ENCODE measurements at places on chromosomes 11 and 22.
A peak's percentile ranks its signal among the peaks of the same experiment; 100 is the strongest.

- no peak for DNase-seq
Observed at GRCh38 chr22:45125188-45125587, 38.5 kb upstream of the NUP50 start.

DNA sequence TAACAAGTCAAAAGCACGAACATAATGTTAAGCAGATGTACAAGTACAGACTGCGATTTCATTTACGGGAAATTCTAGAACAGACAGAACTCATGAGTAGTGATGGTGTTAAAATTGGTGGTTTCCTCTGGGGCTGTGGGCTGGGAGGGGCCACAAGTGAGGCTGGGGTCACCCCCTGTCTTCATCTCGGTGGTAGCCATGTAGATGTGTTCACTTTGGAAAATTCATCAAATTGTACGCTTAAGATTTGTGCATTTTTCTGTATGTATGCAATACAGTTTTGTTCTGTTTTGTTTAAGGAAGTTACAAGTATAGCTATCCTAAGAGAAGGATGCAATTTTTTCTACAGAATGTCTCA is 504 bp upstream of the ASCC2 start:
- no peak for DNase-seq

- DNase-seq = peak; percentile 39
Observed at GRCh38 chr22:23175817-23176644, 4.3 kb upstream of the BCR start.

- no peak for DNase-seq
Observed at GRCh38 chr11:60951606-60951903, 421 bp downstream of the SLC15A3 start.

GRCh38 chr11:44698252-44698912 is 28.4 kb upstream of the TSPAN18 start:
- DNase-seq = no peak

- no peak for DNase-seq
Observed at GRCh38 chr11:117523680-117524079, 196.0 kb downstream of the CEP164 start.

DNA sequence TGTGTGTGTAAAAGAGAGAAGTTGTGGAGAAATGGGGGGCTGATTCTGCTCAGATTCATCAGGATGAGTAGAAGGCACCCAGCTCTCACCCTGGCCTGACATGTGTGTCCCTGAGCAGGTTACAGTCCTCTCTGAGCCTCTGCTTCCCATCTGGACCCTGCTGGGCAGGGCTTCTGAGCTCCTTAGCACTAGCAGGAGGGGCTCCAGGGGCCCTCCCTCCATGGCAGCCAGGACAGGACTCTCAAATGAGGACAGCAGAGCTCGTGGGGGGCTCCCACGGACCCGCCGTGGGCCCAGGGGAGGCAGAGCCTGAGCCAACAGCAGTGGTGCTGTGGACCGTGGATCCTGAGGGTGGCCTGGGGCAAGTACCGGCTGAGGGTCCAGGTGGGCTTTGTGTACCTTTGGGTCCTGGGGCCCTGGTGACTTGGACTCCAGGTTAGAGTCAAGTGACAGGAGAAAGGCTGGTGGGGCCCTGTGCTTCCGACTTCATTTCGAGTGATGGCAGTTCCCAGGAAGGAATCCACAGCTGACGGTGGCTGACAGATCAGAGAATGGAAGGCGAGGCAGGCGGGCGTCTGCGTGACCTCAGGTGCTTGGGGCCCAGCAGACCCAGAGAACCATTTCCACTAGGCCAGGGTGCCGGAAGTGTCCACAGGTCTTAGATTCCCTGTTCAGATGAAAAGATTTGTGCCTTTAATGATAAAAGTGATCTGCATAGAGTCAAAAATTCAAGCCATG is 21.9 kb downstream of the NEAT1 start:
- no peak for DNase-seq

DNA sequence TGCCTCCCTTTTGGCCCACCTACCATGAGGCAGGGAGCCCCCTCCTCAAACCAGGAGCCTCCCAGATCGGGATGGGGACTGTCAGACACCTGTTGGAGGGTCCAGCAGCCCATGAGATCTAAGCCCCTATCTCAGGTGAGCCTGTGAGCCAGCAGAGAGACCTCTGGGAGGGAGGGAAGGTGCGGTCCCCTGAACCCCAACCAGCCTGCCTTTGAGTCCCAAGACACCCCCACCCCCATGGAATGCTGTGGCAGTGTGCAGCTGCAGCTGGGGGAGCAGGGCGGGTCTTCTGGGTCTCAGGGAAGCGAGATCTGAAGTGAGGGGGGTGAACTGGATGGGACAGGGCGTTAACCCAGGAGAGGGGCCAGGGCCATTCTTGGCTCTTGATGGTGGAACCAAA is 1.4 kb upstream of the CDKN1C start:
- DNase-seq = no peak

GRCh38 chr11:66717925-66718319 is 11.1 kb downstream of the SPTBN2 start:
- DNase-seq = no peak

DNA sequence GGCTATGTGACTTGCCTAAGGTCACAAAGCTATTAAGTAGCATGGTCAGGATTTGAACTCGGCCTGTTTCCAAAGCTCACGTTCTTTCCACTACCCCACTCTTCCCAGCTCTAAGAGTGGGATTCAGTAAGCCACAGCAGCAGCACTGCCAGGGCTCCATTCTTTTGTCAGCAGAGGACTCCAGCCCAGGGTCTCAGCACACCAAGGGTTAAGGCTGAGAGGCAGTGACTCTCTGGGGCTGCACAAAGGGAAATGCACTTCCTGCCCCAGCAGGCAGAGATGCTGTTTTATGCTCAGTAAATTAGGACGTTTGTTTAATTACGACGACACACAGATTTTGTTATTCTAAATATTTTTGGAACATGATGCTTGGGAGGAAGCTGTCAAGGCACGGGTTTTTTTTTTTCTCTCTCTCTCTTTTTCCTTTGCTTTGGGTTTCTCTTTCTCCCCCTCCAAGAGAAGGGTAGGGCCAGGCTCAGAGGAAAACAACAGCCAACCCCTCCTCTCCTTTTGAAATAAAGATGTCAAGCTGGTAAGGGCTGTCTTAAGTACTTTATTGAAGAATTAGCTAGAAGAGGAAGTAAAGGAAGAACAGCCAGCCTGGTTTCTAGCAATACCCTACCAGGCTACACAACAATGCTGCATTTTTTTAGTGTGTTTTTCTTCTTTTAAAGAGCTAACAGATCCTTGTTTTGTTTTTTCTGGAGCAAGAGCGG is 2.8 kb downstream of the MYH9 start:
- peak; percentile 74 for DNase-seq

DNA sequence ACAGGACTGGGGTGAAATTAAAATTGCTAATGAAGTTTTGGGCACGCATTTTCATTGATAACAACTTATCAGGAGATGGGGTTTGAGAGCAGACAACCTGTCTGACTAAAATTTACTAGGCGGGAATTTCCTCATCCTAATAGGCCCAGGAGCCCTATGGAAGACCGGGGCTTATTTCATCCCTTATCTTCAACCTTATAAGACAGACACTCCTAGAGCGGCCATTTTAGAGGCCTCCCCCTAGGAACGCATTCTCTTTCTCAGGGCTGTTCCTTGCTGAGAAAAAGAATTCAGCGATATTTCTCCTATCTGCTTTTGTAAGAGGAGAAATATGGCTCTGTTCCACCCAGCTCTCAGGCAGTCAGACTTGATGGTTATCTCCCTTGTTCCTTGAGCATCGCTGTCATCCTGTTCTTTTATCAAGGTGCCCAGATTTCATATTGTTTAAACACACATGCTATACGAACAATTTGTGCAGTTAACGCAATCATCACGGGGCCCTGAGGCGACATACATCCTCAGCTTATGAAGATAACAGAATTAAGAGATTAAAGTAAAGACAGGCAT is 39.3 kb upstream of the ZC3H12C start:
- no peak for DNase-seq

DNA sequence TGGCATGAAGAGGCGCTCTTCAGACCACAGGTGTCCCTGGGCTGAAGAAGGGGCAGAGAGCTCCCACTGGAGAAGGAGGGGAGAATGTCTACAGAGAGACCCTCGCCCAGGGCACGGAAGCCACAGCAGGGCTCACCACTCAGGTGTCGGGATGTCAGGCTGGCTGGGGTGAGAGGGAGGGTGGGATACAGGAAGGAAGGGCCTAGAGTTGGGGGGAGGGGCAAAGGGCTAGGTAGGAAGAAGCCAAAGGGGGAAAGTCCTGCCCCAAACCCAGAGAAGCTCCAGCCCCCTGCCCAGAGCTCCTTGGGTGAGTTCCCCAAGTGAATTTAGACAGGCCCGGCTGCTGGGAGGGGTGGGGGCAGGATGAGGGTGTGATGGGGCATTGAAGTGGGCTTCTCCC is 232.0 kb downstream of the CEP164 start:
- no peak for DNase-seq

GRCh38 chr11:125443767-125444311 is 52.2 kb downstream of the FEZ1 start:
- DNase-seq = no peak

- no peak for DNase-seq
Observed at GRCh38 chr11:7640816-7641215, 32.5 kb downstream of the CYB5R2 start.

GRCh38 chr22:19361501-19362103 is 69.9 kb downstream of the HIRA start:
- no peak for DNase-seq

DNA sequence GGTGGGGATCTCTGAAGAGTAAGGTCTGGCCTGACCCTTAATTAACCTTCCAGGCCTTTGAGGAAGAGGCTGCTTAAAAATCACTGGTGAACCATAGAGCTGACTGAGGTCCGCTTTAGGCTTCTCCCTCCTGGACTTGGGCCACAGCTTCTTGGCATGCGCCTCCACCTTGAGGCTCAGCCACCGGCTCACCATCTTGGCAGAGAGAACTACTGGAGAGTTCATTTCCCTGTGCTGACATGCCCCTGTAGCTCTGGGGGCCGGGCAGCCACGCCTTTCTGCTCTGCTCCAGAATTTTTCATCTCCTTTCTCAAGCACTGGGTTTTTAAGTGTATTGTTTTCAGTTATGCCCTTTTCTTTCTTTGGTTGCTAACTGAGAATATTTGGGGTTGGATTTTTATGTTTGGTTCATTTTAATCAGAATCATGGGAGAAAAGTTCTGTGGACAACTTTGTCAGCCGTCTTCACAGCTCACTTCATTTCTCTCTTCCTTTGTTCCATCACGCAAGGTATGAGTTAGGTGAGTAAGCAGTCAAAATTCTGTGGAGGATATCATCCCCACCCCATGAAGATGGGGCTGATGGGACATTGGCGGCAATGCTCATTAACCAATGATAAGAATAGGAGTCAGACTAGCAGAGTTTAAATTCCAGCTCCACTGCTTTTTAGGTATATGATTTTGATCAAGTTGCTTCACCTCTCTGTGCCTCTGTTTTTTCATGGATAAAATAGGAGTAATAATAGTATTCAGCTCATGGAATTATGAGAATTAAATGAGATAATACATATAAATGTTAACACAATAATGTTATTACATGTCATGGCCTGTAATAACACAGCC is 103.9 kb downstream of the DBX1 start:
- DNase-seq = no peak

GRCh38 chr11:110855191-110855590 is 143.0 kb upstream of the ARHGAP20 start:
- no peak for DNase-seq

DNA sequence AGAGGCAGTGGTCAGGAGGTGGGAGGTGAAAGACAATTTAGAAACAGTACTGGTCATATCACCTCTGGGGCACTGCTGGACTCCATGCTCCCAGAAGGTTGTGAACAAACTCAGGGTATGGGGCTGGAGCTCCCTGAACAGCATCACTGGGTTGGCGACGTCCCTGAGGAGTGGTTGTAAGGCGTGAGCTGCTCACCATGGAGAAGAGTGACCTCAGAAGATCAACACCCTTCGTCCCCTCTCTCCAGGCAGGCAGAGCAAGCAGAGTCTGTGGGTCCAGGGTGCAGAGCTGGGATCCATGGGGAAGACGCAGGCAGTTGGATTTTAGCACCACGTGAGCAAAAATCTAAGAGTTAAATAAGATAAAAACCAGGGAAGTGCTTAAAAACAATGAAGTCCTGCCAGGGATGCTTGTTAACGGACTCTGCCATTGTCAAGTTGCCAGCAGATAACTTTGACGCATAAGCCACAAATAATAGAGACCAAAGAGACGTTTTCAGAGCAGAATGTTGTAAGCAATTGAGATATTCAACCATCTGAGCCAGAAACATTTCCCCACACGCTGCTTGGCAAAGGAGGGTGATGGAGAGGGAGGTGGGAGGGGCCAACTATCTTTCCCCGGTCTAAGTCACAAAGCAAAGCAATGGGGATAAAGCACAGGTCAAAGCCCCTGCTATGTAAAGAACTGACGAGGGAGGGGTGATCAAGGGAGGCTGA is 13.6 kb downstream of the PNPLA5 start:
- peak; percentile 5 for DNase-seq

DNA sequence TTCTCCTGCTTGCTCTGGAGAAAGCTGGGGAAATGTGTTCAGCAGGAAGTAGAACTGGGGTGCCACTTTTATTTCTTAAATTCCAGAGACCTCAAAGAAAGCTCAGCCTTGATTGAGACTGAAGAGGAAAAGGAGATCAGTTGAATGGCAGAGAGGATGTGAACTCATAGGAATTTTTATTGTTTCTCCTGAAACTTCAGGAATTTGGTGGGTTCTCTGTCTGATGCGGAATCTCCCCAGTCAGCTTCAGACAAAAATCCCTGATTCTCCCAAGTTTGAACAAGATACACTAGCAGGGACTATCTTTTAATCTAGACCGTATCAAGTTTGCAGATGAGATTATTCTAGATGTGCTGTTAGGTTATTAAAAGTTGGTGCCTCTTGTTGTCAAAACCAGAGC is 23.0 kb downstream of the EHF start:
- DNase-seq = no peak

- peak; percentile 73 for DNase-seq
Observed at GRCh38 chr22:39496131-39496838, 5.8 kb upstream of the MIEF1 start.

GRCh38 chr11:70556884-70557741 is 158.8 kb downstream of the CTTN start:
- DNase-seq = no peak

- no peak for DNase-seq
Observed at GRCh38 chr11:69413015-69413801, 68.3 kb upstream of the LINC01488 start.

DNA sequence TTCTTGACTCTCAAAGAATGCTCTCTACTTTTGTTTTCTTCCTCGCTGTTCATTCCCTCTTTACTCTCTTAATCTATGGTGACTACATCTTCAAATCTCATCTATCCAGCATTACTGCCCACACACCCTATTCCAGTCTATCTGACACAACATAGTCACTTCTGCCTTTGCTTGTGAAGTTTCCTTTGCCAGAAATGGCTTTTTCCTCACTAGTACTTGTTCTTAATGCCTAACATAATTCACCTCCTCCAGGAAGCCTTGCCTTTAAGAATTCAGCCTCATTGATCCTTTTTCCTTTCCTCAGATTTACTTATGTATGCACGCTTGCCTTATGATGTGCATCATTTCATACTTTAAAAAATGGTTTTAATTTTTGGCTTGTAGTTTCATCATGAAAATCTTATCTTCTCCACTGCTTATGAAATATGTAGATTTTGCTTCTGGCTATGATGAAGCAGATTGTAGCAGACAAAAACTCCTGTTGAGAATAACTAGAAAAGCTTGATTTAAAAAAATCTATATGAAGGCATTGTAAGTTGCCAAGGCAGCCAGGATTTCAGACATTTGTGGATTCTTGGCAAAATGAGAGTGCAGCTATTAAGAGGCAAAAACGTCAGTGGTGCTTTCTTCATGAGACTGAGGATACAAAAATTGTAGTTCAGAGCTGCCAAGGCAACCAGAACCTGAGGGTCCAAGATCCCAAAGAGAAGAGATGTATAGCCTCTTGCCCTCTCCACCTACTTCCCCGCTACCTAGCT is 31.8 kb downstream of the RNF169 start:
- no peak for DNase-seq

All from activated naive CD4-positive, alpha-beta T cell treated with anti-CD3 and anti-CD28 coated beads, Interleukin-2, amount 10 ng/mL, durations not matched to agents 7 days and 5 days (primary cell).